Frontal cortex (tissue), 4 donors: ENCODE measurements at places on chromosomes 2 and 18. TPM values are rescaled to one million over a fixed set of nuclear protein-coding genes. Genes with fewer than 3 reads are reported as not detected.

- no peak for DNase-seq
Observed at GRCh38 chr2:96505231-96505889, at the start of gene NEURL3. TSS of gene NEURL3 (minus strand) at chr2:96505357. CDS start at chr2:96505286, 71 bp downstream.

GRCh38 chr2:31244101-31244500, 10.1 kb downstream of the EHD3 start:
- no peak for DNase-seq

DNA sequence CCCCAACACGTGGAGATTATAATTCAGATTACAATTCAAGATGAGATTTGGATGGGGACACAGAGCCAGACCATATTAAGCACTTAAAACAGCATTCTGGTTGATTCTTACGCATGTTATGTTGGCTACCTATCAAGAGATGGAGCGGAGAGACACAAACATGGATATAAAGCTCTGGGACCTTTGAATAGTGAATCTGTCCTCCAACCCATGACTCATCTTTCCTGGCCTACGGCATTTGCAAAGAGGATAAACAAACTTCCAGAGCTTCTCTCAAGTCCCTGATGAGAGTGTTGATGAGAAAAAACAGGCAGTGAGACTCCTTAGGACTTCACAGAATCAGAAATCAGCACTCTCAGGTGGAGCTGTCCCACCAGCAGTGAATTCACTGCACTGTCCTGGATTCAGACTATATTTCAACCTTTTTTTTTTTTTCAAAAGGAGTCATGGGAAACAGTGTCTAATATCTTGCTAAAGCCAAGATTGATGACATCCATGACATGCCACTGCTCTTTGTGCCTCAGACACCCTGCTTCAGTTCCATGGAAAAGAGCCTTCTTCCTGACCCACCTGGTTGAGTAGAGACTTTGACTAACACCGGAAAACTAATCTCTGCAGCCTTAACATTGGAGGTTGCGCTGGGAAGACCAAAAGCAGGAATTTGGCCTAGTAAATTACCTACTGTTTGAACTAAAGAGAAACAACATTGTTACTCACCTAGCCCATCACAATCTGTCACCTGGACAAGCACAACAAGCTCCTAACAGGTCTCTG, 62.1 kb upstream of the NPAS2 start:
- DNase-seq: no peak

ANKRD30B gene
- 3.3 TPM for total RNA-seq

GRCh38 chr2:239212929-239213642, 187.7 kb downstream of the HDAC4 start:
- DNase-seq: no peak

DNA sequence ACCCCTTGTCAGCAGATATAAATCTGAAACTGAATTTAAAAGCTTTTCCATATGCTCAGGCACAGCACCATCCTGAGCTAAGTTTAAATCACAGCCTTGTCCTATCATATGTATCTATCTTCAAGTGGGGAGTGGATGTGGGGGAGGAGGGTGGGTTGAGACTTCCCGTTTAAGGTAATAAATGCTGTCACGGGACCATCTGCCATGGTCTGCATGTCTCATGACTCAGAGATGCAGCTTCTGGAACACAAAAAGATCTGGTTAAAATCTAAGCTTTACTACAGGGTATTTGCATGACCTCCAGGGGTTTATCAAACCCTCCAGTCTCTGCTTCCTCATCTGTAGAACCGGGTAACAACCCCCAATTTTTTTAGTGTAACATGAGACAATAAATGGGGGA, 377.7 kb upstream of the ST6GAL2 start:
- DNase-seq: no peak

SCG2 gene
- total RNA-seq: 138 TPM

FOXD4L1 gene
- 0.41 TPM for total RNA-seq

DNA sequence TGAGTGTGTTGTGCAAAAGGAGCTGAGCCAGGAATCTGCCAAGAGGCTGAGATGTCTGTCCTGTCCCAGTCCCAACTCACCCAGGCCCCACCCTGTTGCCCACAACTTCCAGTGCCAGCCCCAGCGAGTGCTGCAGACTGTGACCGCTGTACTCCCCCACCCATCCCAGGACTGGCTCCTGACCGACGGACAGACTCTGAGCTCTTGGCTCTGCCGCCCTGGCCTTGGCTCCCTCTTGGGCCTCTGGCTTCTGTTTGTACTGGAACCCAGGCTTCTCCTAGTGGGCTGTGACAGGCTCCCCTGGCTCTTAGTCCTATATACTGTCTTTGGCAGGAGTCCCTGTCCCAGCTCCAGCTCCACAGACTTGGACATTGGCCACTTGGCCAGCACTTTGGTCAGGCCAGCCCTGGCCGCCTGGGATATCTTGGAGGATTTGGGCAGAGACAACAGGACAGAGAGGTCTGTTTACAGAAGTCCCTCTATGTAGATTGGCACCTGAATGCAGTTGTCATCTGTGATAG, 41.1 kb downstream of the ACOXL start:
- no peak for DNase-seq

DNA sequence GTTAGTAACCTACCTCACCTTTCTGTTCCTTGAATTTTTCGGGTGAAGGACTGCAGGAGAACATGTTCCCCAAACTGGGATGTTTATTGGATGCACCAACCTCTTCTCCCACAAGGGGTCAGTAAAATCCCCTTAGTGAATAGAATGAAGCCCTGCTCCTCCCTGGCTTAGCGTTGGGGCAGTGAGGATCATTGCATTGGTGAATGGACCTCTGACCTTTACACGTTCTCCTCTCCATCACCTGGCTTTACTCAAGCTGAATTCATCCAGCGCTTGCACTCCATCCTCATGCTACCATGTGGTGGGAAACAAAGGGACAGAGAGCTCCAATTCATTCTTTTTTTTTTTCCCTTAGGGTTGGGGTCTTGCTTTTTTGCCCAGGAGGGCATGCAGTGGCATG, 157.2 kb downstream of the MIB1 start:
- DNase-seq: peak; percentile 43

RIT2 gene
- total RNA-seq: 29.3 TPM
